ENCODE measurements at places on chromosomes 5 and 9.
A peak's percentile ranks its signal among the peaks of the same experiment; 100 is the strongest.

- DNase-seq: no peak
Measured at GRCh38 chr9:6029604-6030274, 14.3 kb upstream of the RANBP6 start.

DNA sequence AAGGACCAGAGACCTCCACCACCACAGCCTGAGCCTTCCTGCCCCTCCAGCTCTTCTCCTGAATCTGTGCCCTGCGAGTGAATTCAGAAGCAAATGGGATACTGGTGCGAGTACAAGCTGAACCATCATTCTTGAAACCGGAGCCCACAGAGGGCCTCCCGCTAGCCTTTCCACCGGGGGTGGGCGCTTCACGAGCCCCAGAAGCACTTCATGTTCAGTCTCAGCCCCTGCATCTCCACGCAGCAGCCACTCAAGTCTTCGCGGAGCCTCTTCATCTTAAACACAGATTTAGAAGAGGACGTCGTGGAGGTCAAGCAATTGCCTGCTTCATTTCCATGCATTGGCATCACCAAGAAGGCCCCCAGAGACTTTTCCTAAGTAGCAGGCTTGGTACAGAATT, 26.0 kb upstream of the OLFM1 start:
- no peak for DNase-seq

- no peak for DNase-seq
Measured at GRCh38 chr9:4424891-4425290, 65.4 kb upstream of the SLC1A1 start.

DNA sequence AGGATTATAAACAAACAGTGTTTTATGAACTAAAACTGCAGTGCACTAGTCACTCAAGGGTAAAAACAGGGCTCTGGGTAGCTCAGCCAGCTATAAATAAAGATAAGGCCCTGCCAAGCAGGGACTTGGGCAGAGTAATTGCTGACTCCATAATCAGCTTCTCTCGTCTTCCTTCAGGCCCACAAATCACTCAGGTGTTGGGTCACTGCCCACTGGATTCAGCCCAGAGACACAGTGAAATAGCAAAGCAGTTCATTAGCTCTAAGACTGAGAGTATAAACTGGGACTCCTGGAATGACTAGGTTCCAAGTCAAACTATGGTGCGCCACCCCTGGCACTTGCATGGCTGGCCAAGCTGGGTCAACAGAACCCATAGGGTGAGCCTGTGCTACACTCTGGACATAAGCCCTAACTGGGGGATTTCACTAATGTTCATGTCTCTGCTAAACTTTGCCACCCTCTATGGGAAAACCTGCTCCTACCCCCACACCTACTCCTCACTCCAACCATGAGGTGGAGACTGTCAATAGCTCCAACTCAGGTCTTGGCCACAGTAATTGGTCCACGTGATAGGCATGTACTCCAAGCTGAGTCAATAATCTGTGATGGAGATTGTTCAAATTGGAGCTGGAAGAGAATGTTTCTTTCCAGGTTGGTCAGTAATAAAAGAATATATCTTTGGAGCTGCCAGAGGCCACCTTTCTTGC, 158.5 kb downstream of the SLIT3 start:
- no peak for DNase-seq

DNA sequence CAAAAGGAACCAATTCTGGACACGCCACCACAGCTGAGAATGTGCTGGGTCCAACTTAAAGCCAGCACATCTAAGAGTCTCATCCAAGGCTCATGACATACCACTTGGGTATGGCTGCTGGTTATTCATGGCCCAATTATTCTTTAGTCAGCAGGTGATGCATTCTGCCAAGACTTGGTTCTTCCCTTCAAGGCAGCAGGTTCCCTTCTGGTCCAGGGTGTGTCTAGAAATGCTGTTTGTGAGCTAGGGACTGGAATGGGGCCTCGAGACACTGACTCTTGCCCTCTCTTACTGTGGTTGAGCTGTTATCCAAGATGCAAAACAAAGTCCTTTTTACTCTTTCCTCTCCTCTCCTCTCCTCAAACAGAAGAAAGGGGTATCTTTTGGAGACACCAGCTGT, 522.6 kb downstream of the HINT1 start:
- no peak for DNase-seq

- DNase-seq: no peak
Measured at GRCh38 chr5:136182618-136183017, 10.3 kb downstream of the SMIM32 start.

- no peak for DNase-seq
Measured at GRCh38 chr9:77952635-77953328, 78.8 kb downstream of the GNAQ start.

DNA sequence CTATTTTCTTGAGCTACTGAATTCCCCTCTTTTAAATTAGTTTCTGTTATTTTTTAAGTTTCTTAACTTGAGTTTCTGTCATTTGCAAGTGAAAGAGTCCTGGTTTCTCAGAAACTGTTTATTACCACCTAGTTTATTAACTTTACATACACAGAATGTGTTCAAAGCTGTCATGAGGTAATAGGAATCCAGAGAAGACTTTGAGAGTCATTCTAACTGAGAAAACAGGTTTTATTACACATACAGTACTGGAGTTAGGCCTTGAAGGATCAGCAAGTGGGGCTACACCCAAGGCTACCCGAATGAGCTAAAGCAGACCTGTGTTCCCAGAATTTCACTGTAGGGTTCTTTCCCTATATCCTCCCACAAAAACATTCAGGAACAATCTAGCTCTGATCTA, 33.1 kb downstream of the FAM114A2 start:
- DNase-seq: no peak

DNA sequence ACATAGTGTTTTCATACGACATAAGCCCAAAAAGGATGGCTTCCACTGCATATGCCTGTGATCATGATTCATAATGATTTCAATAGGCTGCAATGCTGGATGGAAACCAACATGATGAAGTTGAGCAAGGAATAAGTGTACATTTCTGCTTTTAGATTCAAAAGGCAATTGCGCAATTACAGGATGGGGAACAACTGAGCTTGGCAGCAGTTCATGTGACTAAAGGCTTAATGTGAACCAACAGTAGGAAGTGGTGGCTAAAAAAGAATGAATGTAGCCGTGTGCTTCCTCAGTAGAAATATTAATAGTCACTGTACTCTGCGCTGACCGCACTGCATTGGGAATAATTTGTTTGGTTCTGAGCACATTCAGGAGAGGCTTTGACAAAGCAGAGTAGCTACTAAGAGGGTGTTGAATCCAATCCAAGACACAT, 51.2 kb downstream of the SLC1A3 start:
- DNase-seq: no peak

- DNase-seq: no peak
Measured at GRCh38 chr5:181037365-181037861, 2.7 kb upstream of the BTNL9 start.

GRCh38 chr5:170201311-170201710, 31.5 kb upstream of the C5orf58 start:
- no peak for DNase-seq

- no peak for DNase-seq
Measured at GRCh38 chr9:2291980-2292704, 277.0 kb downstream of the SMARCA2 start.

- no peak for DNase-seq
Measured at GRCh38 chr5:139975306-139975705, 67.8 kb downstream of the NRG2 start.

DNA sequence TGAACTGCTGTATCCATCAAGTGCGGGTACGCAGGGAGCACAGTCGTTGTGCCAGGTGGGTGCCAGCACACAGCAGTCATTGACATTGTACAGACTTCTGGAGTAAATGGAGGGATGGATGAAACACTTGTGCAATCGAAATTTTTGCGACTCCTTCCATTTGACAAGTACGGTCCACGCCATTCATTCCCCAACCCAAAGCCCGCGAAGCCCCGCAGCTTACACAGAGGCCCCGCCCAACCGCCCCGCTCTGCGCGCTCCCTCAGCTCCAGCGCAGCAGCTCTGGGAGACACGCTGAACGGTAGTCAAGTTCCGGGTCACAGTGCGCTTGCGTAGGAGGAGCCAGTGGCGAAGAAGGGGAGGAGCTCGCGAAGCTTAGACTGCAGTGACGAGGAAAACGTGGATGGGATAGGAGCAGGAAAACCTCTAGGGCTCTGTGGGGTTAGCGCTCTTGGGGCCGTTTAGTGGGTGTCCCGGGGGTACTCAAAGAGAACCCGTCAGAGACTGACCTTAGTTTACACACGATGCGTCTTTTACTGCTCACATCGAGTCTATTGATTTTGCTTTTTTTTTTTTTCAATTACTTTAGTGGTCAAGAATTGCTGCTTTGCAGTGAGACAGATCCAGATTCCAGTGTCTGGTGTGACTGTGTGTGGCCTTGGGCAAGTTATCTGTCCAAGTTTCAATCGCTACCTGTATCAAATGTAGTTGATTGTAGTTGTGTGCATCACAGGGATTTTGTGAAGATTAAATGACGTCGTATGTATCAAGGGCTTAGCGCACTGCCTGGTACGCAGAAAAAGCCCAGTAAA, 15.3 kb upstream of the MSANTD3 start:
- DNase-seq: peak; percentile 76

GRCh38 chr9:108153416-108153815, 663.8 kb upstream of the KLF4 start:
- no peak for DNase-seq

GRCh38 chr9:21684831-21685362, 117.5 kb upstream of the MTAP start:
- DNase-seq: no peak
